ENCODE measurements at places on chromosomes 4 and X.

- no peak for DNase-seq
These were observed 30.1 kb downstream of the SYTL5 start for GRCh38 chrX:38036466-38036865.

DNA sequence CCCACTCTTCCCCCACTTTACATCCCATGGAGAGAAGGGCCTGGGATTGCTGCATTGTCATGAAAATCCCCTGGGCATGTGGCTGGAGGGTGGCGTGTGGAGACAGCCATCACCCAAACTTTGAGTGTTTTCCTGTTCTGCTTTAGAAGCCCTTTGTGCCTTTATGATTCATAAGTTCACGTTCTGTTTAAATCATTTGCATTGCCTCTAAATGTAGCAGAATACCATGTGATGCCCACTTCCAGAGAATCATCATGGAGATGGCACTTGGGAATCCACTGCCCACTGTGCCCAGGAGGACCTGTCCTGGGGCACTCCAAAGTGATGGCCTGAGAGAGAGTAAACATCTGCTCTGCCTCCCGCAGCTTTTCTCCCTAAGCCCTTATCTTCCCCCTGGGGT, 52.8 kb downstream of the MED28 start:
- no peak for DNase-seq

DNA sequence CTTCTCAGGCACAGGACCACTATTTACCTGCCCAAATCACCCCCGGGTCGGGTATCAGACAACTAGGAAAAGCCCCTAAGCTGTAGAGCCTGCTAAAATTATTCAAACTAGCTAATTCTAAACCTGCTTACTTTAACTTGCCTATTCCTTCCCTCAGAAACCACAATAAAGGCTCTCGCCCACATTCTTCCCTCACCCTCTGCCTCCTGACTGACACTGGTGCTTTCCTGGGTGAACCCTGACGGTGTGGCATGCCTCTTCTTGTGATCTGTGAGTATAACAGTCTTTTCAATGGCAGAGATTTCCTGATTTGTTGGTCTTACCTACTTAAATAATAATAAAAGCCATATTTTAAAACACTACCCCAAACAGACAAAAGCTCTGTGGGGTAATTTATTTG, 242.1 kb upstream of the ZCCHC13 start:
- no peak for DNase-seq

DNA sequence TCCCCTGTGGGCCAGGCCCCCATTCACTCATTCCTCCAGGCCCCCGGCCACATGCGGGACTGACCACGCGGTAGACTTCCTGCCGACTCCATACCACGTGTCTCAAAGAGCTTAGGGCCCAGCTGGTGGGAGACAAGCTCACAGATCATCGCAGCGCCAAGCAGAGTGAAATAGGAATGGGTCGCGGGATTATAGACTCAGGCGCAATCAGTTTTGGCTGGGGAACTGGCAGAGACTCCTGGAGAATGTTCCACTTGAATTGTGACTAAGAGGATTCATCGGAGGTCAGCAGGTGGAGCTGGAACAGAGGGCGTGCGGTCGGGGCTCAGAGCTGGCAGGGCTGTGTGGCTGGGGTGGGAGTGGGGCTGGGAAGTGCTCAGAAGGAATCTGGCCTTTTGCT, 15.6 kb downstream of the ATP2B3 start:
- no peak for DNase-seq

GRCh38 chr4:170007113-170007512, 19.1 kb downstream of the MFAP3L start:
- DNase-seq, result no peak

DNA sequence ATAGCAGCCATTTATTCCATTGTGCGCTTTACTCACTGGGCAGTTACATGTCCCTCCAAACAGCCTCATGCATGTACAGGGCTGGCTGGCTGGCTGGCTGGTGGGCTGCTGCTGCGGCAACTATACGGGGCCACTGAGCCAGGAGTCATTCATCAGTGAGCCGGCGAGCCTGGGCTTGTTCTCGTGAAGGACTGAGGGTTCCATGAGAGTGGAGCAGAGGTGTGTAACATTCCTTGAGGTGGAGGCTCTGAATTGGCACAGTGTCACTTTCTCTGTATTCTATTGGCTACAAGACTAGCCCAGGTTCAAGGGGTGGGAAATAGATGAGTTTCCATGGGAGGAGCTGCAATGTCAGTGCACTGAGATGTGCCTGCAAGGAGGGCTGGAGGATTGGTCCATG, 89.1 kb downstream of the ARHGAP10 start:
- no peak for DNase-seq

DNA sequence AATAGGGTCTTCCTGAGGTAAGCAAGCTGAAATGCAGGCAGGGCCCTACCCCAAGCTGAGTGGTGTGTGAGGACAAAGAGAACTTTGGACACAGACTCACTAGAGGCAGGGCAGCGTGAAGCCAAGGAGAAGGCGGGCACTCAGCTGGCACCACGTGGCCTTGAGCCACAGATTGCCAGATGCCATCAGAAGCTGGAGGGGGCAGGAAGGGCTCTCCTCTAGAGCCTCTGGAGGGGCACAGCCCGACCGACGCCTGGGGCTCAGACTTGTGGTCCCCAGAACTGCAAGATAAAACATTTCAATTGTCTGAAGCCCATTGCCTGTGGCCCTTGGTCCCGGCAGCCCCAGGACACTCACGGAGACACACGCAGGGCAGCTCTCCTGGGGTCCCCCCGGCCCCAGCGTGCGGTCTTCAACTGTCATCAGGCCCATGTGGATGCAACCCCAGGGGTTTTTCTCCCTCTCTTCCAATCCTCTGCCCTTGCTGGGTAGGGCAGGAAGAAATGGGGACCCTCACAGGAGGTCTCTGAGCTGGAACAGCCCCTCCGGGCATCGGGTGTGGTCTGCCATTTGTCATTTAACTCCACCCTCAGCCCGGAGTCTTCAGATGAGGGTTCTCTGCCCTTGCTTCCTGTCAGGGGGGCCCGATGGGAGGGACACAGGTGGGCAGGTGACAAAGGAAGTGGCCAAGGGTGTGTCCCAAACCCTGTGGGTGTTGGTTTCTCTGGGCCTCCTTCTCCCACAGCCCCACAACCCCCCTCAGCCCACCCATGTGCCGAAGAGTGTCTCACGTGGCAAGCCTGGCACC, 22.2 kb downstream of the HMX1 start:
- DNase-seq, result peak; percentile 5

- DNase-seq, result no peak
These were observed 8.7 kb downstream of the P2RY8 start for GRCh38 chrX:1528186-1528883.

GRCh38 chrX:123184866-123185276, 793 bp downstream of the GRIA3 start:
- DNase-seq, result no peak

GRCh38 chrX:108029928-108030711, 14.7 kb upstream of the VSIG1 start:
- no peak for DNase-seq

DNA sequence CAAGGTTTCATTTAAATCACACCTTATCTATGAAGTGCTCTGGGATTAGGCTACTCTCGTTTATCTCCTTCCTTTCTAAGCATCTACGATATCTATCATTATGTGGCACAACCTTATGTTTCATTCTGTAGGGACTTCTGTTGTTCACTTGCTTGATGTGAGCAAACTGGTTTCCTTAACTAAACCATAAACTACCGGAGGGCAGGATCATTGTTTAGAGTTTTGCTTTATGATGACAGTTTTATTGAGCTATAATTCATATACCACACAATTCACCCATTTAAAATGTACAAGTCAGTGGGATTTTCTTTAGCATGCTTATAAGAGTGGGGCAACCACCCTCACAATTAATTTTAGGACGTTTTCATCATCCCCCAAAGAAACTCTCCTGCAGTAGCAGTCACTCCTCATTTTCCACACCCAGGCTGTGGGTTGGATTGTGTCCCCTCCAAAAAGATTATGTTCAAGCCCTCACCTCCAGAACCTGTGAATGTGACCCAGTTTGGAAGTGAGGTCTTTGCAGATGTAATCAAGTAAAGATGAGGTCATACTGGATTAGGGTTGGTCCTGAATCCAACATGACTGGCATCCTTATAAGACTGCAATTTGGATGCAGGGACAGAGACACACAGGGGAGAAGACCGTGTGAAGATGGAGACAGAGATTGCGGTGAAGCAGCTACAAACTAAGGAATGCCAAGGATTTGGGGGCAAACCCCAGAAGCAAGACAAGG, 42.1 kb upstream of the SH3RF1 start:
- no peak for DNase-seq

DNA sequence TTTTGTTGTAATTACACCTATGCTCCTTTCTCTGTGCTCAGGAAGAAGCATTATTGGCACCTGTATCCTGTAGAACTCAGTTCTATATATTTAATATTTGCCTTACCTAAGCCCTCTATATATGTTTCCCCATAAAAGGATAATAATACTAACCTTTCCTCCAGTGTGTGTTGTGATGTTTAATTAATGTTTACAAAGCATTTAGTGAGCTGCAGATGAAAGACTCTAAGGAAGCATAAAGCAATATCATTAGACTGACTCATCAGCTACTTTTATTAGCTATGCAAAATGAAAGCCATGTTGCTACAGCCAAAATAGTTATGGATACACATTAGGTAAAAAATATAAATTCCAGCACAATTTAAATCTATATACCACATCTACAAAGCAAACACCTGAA, 93.6 kb upstream of the PTPN13 start:
- DNase-seq, result no peak

- DNase-seq, result no peak
These were observed 140.8 kb upstream of the GATB start for GRCh38 chr4:151901631-151902030.

DNA sequence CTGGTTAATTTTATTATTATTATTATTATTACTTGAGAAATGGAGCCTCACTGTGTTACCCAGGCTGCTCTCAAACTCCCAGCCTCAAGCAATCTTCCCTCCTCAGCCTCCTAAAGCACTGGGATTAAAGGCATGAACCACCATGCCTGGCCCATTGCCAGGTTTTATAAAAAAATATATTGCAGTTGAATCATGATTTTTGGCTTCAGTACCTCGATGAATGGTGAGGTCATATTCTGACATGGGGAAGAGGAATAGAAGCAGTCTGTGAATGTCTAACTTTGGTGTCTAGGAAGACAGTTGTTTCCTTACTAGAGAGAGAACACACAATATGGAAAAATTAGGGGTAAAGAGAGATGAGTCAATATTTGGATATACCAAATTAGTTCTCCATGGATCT, 32.0 kb downstream of the CCSER1 start:
- no peak for DNase-seq

- no peak for DNase-seq
These were observed 153.7 kb downstream of the CLCN4 start for GRCh38 chrX:10310511-10310910.

DNA sequence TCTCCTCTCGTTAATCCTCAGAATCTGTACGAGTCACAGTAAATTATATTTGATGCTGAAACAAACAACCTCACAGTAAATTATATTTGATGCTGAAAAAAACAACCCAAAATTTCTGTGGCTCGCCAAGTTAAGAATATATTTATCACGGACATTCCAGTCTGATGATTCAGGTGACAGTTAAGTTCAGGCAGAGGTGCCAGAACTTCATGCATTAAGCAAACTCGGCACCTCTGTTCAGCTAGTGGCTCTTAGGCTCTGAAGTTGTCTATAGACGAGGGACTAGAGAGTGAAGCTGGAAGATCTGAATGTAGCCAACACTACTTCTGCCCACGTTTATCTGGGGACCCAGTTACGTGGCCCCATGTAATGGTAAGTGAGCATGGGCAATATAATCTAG, 132.2 kb upstream of the AGA start:
- no peak for DNase-seq

DNA sequence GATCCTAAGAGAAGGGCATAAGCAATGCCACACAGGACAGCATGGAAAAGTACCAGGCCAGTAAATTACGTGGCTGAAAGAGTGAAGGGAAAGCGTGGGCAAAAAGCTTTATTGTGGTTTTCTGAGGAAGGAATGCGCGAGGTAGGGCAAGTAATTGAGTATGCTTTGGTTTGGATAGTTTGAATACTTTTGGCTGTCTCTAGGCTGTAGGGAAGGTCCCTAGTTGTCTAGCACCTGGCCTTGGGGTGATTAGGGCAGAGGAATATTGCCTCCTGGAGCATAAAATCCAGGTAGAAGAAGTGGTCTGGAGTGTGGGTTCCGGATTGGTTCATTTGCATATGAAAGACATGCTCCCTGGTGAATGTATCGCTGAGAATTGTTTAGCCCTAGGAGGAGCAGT, 46.4 kb upstream of the NALF2 start:
- no peak for DNase-seq

GRCh38 chrX:118550792-118551191, 55.2 kb downstream of the DOCK11 start:
- DNase-seq, result no peak

- no peak for DNase-seq
These were observed 37.7 kb downstream of the ERVMER34-1 start for GRCh38 chr4:52713456-52713937.

- no peak for DNase-seq
These were observed 402.4 kb upstream of the NDST4 start for GRCh38 chr4:115515772-115516171.

DNA sequence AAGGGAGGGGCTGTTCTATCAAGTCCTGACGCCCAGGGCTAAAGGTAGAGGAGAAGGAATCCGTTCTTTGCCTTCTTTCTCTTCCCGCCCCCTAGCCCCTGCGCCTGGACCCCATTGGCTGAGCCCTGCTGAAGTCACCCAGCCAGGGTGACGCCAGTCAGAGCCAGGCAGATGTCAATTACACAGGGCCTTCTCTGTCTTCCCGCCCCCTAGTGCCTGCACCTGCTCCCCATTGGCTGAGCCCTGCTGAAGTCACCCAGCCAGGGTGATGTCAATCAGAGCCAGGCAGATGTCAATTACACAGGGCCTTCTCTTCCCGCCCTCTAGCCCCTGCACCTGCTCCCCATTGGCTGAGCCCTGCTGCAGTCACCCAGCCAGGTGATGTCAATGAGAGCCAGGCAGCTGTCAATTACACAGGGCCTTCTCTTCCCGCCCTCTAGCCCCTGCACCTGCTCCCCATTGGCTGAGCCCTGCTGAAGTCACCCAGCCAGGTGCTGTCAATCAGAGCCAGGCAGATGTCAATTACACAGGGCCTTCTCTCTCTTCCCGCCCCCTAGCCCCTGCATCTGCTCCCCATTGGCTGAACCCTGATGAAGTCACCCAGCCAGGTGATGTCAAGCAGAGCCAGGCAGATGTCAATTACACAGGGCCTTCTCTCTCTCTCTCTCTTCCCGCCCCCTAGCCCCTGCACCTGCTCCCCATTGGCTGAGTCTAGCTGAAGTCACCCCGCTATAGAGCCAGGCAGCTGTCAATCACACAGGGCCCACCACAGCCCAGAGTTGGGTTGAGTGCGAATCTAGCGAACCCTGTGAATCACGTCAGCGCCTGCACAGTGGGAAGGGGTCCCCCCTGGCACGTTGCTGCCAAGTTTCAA, 46.4 kb downstream of the ASMT start:
- DNase-seq, result peak; percentile 39

DNA sequence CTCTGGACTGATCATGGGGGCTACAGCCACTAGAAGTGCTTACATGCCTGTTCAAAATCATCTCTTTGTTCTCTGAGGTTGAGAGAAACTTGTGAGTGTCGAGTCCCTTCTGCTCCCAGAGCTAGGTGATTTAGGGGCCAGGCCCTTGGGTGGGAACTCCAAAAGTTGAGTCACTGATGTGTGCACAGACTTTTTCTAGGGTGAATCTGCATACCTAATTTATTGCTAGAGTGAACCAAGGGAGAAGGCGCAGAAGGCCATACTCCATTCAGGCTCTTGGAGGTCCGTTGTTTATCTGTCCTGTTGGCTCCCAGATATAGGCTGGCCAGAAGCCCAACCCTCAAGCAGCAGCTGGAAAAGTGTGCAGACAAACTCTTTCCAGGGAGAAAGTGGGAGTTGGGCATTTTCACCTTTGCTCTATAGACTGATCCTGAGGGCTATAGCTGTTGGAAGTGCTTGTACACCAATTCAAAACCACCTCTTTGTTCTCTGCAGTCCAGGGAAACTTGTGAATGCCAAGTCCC, 80.8 kb upstream of the ARX start:
- DNase-seq, result no peak

Data from left ventricle myocardium superior (tissue), 1 donor.